Heart left ventricle (tissue), 16 donors: ENCODE measurements at places on chromosomes 16 and 17. TPM values are rescaled to one million over a fixed set of nuclear protein-coding genes. Genes with fewer than 3 reads are reported as not detected.

- DNase-seq, result no peak
- peaks cover 9% of the 10 kb centered on the region for H3K27me3 ChIP-seq
- H3K27ac ChIP-seq, result no peak overlapping the region
- H3K4me1 ChIP-seq, result no peaks in the 10 kb centered on the region
These were observed 241.0 kb downstream of the GSG1L start for GRCh38 chr16:27822529-27822928.

DNA sequence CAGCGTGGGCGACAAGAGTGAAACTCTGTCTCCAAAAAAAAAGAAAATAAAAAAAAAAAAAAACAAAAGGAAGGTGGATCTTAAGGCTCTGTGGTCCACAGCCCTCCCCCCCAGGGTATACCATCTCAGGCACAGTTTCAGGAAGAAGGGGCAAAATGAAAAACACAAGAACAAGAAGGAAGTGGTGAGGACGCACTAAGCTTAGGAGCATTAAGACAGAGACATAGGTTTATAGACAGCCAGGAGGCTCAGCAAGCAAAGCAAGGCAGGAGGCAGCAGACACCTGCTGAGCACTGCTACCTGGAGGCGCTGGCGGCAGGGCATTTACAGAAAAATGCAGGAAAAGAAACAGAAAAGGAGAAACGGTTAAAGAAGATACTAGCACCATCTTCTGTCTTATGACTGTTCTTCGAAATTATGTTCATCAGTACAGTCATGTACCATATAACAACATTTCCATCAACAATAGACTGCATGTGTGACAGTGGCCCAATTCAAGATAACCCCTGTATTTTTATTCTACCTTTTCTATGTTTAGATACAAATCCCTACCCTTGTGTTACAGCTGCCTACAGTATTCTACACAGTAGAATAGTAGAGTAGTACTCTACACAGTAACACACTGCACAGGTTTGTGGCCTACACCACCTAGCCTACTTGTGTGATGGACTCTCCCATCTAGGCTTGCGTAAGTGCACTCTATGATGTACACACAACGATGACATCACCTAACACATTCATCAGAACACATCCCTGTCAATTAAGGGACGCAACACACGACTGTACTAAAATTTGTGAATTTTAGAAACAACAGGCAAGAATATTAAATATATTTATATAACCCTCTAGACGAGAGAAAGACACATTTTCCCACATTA is 62.5 kb downstream of the XPO6 start:
- H3K27ac ChIP-seq, result no peak overlapping the region
- no peak overlapping the region for H3K4me3 ChIP-seq
- peaks cover 99% of the 10 kb centered on the region for H3K36me3 ChIP-seq
- H3K4me1 ChIP-seq, result no peaks in the 10 kb centered on the region

Gene EVPLL
- total RNA-seq, result not detected

- no peaks in the 10 kb centered on the region for H3K36me3 ChIP-seq
- peaks cover 8% of the 10 kb centered on the region for H3K4me1 ChIP-seq
- no peaks in the 10 kb centered on the region for H3K27me3 ChIP-seq
- no peak overlapping the region for H3K4me3 ChIP-seq
These were observed 12.1 kb downstream of the TTLL6 start for GRCh38 chr17:48804936-48805411.

- peaks cover 7% of the 10 kb centered on the region for H3K4me1 ChIP-seq
- no peaks in the 10 kb centered on the region for H3K36me3 ChIP-seq
- no peak for DNase-seq
These were observed 63.4 kb downstream of the CLEC16A start for GRCh38 chr16:11007714-11008280.

DNA sequence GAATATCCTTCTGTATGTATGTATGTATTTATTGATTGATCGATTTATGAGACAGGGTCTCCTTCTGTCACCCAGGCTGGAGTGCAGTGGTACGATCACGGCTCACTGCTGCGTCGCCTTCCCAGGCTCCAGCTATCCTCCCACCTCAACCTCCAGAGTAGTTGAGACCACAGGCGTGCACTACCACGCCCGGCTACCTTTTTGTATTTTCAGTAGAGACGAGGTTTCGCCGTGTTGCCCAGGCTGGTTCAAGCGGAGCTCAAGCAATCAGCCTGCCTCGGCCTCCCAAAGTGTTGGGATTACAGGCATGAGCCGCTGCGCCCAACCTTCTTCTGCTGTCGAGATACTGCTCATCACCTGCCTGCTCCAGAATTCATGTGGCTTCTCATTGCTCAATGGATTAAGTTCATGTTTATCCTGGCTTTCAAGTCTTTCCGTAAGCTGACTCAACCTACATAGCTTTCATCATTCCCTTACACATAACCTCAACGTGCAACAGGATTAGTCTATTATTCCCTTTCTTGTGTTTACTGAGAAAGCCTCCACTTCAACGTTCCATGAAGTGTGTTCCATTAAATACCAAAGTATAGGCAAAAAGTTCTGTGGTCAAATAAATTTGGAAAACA is 13.6 kb downstream of the TAC4 start:
- peaks cover 44% of the 10 kb centered on the region for H3K36me3 ChIP-seq
- no peak for DNase-seq
- H3K27me3 ChIP-seq, result no peaks in the 10 kb centered on the region
- H3K4me3 ChIP-seq, result no peak overlapping the region
- H3K4me1 ChIP-seq, result peaks cover 61% of the 10 kb centered on the region

Gene DPEP3
- not detected for total RNA-seq

DNA sequence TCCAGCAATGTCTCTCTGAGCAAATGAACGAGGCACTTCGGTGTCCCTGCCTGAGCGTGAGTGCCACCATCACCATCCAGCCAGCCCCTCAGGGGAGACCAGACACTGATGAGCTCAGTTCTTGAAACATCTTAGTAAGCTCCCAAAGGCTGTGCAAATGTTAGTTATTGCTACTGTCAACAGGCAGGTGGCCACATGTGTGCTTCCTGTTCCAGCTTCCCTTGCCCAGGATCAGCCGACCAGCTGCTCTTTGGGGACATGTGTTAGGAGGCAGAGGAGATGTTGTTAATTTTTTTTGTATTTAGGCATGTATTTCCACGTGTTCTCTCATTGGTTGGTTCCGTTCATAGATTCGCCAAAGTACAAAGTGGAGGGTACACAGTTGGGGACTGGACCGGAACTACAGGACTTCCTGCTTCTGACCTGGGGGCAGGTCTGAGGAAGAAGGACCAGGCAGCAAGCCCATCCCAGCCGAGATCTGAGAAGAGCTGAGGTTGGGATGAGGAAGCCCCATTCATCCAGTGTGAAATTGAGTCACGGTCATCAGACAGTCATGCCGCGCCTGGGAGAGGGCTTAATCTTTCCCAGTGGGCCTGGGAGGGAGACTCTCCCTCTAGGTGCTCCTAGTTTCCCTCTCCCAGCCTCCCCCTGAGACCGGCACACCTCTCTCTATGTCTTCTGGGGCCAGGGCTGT is 3.8 kb downstream of the TTYH2 start:
- H3K27ac ChIP-seq, result no peak overlapping the region
- no peak for DNase-seq
- H3K4me1 ChIP-seq, result peaks cover 19% of the 10 kb centered on the region

Gene PRDM7
- total RNA-seq, result not detected

Gene TBC1D3L
- 5.2 TPM for total RNA-seq

DNA sequence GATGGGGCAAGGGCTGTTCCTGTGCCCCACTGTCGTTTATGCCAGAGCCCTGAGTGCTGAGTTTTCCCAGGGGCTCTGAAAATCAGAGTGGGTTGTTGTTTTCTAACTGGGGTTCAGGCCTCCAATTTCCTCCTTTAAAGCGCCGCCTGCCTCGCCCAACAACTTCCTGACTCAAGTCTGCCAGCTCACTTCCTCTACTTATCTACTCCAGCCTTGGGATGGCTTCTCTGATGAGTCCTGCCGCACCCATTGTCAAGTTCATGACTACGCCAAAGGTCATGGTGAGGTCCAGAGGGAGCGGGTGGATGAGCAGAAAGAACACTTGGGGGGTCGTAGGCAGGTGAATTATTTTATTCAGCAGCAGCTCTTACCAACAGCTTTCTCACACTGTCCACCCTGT is 104.7 kb downstream of the UTP18 start:
- no peaks in the 10 kb centered on the region for H3K4me1 ChIP-seq
- H3K27ac ChIP-seq, result no peak overlapping the region
- no peak for DNase-seq
- no peak overlapping the region for H3K4me3 ChIP-seq
- H3K36me3 ChIP-seq, result no peaks in the 10 kb centered on the region
- H3K27me3 ChIP-seq, result no peaks in the 10 kb centered on the region

DNA sequence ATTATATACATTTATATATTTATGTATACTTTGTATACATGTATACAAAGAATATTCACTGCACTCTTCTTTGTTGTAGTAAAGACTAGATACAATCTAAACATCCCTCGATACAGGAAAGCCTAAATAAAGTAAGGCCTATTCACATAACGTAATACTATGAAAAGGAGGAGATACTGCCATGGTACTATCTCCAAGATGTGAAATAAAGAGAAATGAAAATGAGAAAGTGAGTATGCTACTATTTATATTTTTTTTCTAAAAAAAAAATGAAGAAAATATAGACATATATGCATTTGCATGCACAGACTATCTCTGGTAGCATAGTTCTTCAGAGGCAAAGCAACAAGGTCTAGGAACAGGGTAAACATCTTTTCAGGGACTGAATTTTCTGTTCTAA is 19.4 kb downstream of the CFDP1 start:
- H3K4me1 ChIP-seq, result no peaks in the 10 kb centered on the region
- no peak overlapping the region for H3K27ac ChIP-seq
- peaks cover 56% of the 10 kb centered on the region for H3K36me3 ChIP-seq
- H3K27me3 ChIP-seq, result no peaks in the 10 kb centered on the region

GRCh38 chr17:57535249-57535966 is 209.7 kb downstream of the CCDC182 start:
- no peaks in the 10 kb centered on the region for H3K27me3 ChIP-seq
- H3K4me3 ChIP-seq, result no peak overlapping the region
- H3K36me3 ChIP-seq, result no peaks in the 10 kb centered on the region
- peak; percentile 65 for DNase-seq
- peaks cover 59% of the 10 kb centered on the region for H3K4me1 ChIP-seq
- no peak overlapping the region for H3K27ac ChIP-seq

Gene HSF4
- 38.4 TPM for total RNA-seq

Gene CLEC3A
- total RNA-seq, result not detected

Gene PRAC2
- total RNA-seq, result not detected

GRCh38 chr17:56441308-56441707 is 152.2 kb upstream of the NOG start:
- DNase-seq, result peak; percentile 25
- no peak overlapping the region for H3K27ac ChIP-seq
- no peaks in the 10 kb centered on the region for H3K4me1 ChIP-seq
- no peaks in the 10 kb centered on the region for H3K27me3 ChIP-seq

GRCh38 chr16:28984091-28984490 is 761 bp upstream of the LAT start:
- H3K4me3 ChIP-seq, result no peak overlapping the region
- H3K27ac ChIP-seq, result no peak overlapping the region
- H3K27me3 ChIP-seq, result no peaks in the 10 kb centered on the region
- no peaks in the 10 kb centered on the region for H3K4me1 ChIP-seq
- H3K36me3 ChIP-seq, result peaks cover 65% of the 10 kb centered on the region
- no peak for DNase-seq

DNA sequence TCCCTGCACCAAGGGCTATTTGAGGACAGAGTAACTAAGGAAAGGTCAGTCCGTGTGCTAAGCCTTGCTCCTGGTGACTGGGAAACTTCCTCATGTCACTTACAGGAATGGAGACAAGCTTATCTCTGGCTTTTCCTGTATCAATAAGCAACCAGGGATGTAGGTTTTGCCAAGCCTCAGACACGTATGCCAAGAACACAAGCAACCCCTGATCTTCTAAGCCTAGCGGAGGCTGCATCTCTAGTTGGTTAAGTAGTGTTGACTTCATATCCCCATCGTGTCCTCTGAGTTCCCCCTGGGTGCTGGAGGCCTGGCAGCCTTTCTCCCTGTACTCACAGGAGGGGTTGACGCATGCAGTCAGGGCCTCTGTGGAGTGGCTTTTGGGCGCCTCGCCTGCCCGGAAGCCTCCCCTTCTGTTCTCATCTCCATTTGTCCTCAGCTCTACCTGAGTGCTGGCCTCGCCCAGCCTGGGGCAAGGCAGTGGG is 1.4 kb upstream of the C1QTNF1 start:
- H3K4me1 ChIP-seq, result peaks cover 50% of the 10 kb centered on the region
- H3K36me3 ChIP-seq, result no peaks in the 10 kb centered on the region
- H3K4me3 ChIP-seq, result no peak overlapping the region
- H3K27ac ChIP-seq, result peak overlapping the region; percentile 90
- H3K27me3 ChIP-seq, result no peaks in the 10 kb centered on the region

GRCh38 chr16:62249069-62249468 is 212.8 kb upstream of the CDH8 start:
- no peaks in the 10 kb centered on the region for H3K4me1 ChIP-seq
- H3K27me3 ChIP-seq, result no peaks in the 10 kb centered on the region
- no peak overlapping the region for H3K27ac ChIP-seq
- no peaks in the 10 kb centered on the region for H3K36me3 ChIP-seq

DNA sequence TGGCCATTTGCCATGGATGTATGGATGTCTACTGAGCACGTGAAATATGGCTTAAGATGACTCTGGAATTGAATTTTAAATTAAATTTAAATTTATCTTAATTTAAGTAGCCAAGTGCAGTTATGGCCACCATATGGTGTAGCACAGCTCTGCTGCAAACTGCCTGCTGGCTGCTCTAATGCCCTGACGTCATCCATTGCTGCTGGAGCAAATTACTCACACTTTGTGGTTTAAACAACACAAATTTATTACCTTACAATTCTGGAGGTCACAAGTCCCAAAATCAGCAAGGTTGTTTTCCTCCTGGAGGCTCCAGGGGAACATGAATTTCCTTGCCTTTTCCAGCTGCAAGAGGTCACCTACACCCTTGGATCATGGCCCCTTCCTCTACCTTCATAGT is 679.3 kb upstream of the EEF2KMT start:
- no peak for DNase-seq
- H3K27me3 ChIP-seq, result no peaks in the 10 kb centered on the region
- no peaks in the 10 kb centered on the region for H3K36me3 ChIP-seq
- H3K27ac ChIP-seq, result no peak overlapping the region
- H3K4me3 ChIP-seq, result no peak overlapping the region

GRCh38 chr17:74354123-74354522 is 7.5 kb downstream of the BTBD17 start:
- peaks cover 21% of the 10 kb centered on the region for H3K4me1 ChIP-seq
- no peak overlapping the region for H3K4me3 ChIP-seq
- DNase-seq, result no peak
- H3K27ac ChIP-seq, result no peak overlapping the region
- H3K27me3 ChIP-seq, result peaks cover 74% of the 10 kb centered on the region

DNA sequence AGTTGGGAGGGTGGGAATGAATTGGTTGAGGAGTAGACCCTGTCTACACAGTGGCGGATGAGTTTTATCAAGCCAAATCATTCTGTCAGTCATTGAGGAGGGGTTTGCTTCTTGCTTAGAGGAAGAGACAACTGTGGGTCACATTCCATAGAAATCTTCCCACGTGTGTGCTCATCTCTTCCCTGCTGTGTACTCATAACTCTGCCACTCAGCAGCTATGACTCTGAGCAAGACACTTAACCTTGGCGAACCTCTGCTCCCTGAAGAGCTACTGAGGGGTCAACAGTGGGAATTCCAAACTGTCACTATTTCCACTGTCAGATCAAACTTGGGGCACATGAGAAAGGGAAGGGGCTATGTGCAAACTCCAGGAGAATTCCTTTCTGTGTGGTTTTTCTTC is 72.6 kb upstream of the COX10 start:
- H3K27ac ChIP-seq, result no peak overlapping the region
- H3K36me3 ChIP-seq, result no peaks in the 10 kb centered on the region
- H3K4me1 ChIP-seq, result no peaks in the 10 kb centered on the region
- H3K4me3 ChIP-seq, result no peak overlapping the region
